ENCODE measurements at places on chromosomes 16 and 17.

- DNase-seq = no peak
Observed at GRCh38 chr17:10870336-10871050, 32.6 kb upstream of the PIRT start.

DNA sequence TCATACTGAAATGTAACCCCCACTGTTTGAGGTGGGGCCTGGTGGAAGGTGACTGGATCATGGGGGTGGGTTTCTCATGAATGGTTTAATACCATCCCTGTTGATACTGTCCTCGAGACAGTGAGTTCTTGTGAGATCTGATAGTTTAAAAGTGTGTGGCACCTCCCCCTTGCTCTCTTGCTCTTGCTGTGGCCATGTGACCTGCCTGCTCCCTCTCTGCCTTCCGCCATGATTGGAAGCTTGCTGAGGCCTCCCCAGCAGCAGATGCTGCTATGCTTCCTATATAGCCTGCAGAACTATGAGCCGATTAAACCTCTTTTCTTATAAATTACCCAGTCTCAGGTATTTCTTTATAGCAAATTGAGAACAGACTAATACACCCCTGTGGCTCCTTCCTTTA is 40.6 kb downstream of the STAT3 start:
- no peak for DNase-seq

DNA sequence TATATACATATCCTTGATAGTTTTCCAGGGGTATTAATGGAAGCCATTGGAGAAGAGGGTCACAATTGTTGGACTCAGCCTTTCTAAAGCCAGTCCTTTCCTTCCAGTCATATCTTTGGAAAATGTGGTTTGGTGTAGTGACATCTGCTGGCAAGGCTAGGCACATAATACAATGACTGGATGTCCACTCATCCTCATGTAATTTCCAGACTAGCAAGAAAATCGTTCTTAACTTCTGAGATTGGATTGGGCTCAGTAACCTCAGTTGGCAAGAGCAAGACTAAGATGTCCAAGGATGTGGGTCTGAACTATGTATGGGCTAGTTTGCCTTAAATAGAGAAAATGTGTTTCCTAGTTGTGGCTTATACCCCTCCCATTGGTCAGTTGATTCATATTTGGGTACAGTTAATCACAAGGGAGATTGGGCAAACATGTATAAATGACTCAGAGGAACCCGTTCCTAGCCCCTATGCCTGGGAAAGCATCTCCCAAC is 8.7 kb upstream of the KAT7 start:
- peak; percentile 22 for DNase-seq

DNA sequence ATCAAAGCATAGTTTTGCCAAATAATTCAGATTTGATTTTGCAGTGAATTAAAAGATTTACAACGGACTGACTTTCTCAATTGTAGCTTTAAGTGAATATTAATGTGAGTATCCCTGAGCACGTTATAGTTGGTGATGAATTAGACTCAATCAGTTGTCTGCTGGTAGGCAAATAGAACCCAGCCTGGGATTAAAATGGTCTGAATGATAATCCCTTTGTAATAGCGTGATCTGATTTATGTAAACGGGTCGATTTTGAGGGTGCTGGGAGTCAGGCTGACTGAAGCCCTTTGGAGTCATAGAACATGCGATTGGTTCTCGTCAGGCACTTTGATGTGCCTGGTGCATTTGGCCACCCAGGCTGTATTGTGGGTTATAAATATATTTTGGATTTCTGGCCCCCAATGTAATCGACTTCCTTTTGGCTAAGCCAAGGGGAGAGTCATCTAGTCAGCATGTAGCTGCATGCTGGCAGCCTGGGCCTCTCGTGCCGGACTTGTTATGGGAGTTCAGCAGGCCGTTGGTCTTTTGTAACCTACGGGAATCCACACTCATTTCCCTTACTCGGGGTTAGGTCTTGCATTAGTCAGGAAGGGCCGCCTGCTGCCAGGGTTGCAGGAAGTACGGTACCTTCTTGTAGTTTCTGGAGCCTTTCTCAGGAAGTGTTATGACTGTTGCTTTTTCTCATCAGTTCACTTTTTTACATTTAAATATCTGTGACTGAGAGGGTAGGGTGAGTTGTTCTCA is 5.4 kb downstream of the PGS1 start:
- peak; percentile 70 for DNase-seq

- DNase-seq = no peak
Observed at GRCh38 chr16:13863075-13863765, 56.7 kb upstream of the ERCC4 start.

Measured in GM20000 (cell line).